A549 (cell line): ENCODE measurements at places on chromosomes 6 and 20. TPM values are rescaled to one million over a fixed set of nuclear protein-coding genes. Genes with fewer than 3 reads are reported as not detected.

SEL1L2 gene
- polyA plus RNA-seq = not detected in 3 replicates

EPPIN gene
- polyA plus RNA-seq = not detected in 3 replicates

PLCB1 gene
- polyA plus RNA-seq = 0.60 to 1.0 TPM (median 0.97 TPM) in 3 replicates

CYP21A2 gene
- polyA plus RNA-seq = not detected in 3 replicates

HLA-DRB1 gene
- polyA plus RNA-seq = not detected in 3 replicates

SLC17A9 gene
- not detected in 3 replicates for polyA plus RNA-seq

PDE10A gene
- 44.9 to 46.3 TPM (median 45.9 TPM) in 3 replicates for polyA plus RNA-seq

ULBP1 gene
- polyA plus RNA-seq = 0.89 to 1.2 TPM (median 1.1 TPM) in 3 replicates

OPRL1 gene
- polyA plus RNA-seq = 0.83 to 1.5 TPM (median 1.2 TPM) in 3 replicates

HLA-DPB1 gene
- polyA plus RNA-seq = not detected in 3 replicates

AGPAT4 gene
- 1.5 to 2.1 TPM (median 1.9 TPM) in 3 replicates for polyA plus RNA-seq

HDGFL1 gene
- polyA plus RNA-seq = not detected in 3 replicates

NFATC2 gene
- 0.75 to 0.99 TPM (median 0.75 TPM) in 3 replicates for polyA plus RNA-seq

MKKS gene
- polyA plus RNA-seq = 24.3 to 27.6 TPM (median 25.8 TPM) in 3 replicates

BHLHE23 gene
- not detected in 3 replicates for polyA plus RNA-seq

PLG gene
- 0.11 TPM in 1 of 3 replicates, not detected in the others for polyA plus RNA-seq
